Omental fat pad (tissue), 4 donors: ENCODE measurements at places on chromosomes 3 and 15. TPM values are rescaled to one million over a fixed set of nuclear protein-coding genes. Genes with fewer than 3 reads are reported as not detected.

Gene PCYT1A
- total RNA-seq: 120 TPM

Gene P2RY1
- total RNA-seq: 2.7 TPM

Gene LRRC49
- total RNA-seq: 2.5 TPM

- no peak for DNase-seq
Observed at GRCh38 chr3:196513697-196514349, 1.3 kb downstream of the SMCO1 start.

DNA sequence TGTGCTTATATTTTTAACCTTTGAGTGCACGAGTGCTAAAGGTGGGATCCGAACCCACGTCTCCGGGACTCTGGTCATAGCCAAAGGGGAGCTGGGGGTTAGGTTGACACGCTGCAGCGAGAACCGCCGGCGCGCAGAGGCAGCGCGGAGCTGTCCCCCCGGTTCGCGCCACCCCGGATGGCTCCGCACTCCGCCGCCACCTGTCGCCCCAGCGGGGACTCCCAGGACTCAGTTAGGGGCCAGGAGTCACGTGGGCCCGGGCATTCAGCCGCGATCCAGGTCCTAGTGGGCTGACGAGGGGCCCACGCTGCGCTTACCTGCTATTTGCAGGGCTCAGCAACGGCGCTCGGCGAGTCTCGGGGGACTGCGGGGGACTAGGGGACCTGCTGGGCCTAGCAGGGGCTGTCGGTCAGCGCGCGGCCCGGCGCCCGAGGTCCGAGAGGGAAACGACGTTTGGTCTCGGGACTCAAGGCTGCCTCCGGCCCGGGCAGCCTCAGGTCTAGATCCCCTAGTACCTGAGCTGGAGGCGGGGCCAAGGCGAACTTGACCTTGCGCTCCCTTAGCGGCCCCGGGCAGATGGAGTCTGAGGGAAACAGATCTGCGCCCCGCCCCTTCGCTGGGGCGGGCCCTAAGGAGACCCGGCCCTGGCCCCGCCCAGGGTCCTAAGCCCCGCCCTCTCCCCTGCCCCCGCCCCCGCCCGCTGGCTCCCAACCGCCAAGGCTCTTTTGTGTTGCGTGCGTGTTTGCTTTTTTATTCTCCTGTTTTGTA is at the start of gene NMNAT3:
Gene NMNAT3, minus strand, starts transcription at position 585 of the 768 bp plus-strand sequence. CDS start 50,248 bp downstream, outside the sequence.
- DNase-seq: peak; percentile 52

Gene EEF1AKMT4
- 5.5 TPM for total RNA-seq
